Hematopoietic multipotent progenitor cell (in vitro differentiated cells): ENCODE measurements at places on chromosomes 11 and 22.
A peak's percentile ranks its signal among the peaks of the same experiment; 100 is the strongest.

DNA sequence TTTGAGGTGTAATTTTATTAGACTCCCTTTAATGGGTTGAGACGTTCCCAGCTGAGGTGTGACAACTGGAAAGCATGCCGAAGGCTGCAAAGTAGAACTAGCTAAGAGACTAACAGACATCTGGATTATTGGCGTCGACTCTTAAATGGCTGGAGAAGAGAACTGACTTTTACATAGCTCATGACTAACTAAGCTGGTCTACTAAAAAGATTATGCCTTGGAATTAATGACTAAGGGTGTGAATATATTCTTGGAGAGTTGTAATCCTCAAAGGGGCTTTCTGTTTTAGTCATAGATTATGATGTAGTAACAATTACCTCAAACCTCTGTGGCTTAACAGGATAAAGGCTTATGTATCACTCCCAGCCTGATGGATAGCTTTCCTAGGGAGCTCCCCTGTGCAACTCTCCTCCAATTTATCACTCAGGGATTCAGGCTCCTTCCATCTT is 39.5 kb upstream of the SLC5A12 start:
- DNase-seq: no peak

GRCh38 chr22:41245917-41246499 is 5.3 kb upstream of the CHADL start:
- DNase-seq: no peak

GRCh38 chr11:110356762-110357671 is 60.6 kb upstream of the RDX start:
- DNase-seq: no peak

DNA sequence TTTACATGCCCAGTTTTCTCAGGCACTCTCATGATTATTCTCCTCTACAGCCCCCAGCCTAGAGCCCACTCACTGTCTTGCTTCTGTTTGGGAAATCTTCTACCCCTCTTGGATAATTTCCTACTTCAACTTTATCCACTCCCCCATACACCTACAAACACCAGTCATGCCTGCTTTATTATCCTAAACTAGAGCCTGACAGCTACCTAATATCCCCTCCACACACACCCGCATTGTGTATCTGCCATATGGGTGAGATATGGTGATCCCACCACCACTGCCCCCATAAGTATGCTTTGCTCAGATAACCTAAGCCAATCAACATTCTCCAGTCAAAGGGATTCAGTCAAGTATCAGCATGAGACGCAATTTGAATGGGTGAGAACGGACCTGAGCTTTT is 15.3 kb upstream of the FJX1 start:
- no peak for DNase-seq

GRCh38 chr11:695288-695537 is 191 bp upstream of the DEAF1 start:
- no peak for DNase-seq

DNA sequence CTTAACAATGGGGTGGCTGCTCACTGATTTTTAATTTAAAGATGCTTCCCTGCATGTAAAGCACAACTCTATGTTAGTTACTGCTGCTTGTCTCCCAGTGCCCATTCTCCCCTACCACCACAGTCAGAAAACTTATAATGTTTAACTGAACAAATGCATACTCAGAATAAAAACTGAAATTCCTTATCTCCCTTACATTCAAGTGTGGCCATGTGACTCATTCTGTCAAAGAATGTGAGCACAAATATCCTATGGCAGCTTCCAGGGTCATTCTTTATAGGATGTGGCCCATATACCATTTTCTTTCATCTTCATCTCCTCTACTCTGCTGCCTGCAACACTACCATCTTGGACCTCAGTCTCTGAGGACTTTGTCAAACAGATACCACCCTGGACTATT is 374.8 kb downstream of the DYNC2H1 start:
- no peak for DNase-seq

- DNase-seq: no peak
These were observed 39.8 kb downstream of the IL18BP start for GRCh38 chr11:72038491-72038890.

GRCh38 chr11:103035791-103036434 is 56.0 kb downstream of the DCUN1D5 start:
- DNase-seq: peak; percentile 89

- no peak for DNase-seq
These were observed 5.5 kb downstream of the RFPL2 start for GRCh38 chr22:32199341-32199740.

DNA sequence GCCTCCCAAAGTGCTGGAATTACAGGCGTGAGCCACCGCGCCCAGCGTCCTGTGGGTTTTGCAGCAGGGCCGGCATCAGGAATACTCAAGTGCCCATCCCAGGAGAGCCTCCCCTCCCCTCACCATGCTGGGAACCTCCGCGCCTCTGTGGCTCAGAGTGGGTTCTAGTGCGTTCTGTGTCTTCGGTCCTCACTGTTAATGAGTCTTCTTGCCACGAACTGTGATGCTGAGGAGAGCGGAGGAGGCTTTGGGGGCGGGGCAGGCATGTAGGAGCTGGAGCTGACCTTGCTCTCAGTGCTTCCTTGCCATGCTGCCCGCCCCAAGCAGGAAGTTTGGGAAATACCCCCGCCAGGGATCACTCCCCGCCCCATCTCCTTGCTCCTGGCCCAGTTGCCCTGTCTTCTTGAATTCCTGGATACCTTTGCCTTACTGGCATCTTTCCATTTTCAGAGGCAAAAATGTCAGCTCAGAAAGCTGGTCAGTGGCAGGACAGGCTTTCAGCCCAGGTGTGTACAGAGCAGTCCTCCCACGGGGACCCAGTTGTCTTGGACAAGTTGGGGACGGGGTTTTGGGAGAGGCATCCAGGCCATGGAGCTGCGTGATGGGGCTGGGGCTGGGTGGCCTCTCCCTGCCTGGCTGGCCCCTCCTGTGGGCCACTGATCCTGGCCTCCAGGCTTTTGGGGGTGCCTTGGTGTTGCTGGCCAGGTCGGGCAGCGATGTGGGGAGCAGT is 5.1 kb downstream of the GRAMD4 start:
- no peak for DNase-seq

- DNase-seq: no peak
These were observed 20.7 kb downstream of the CHID1 start for GRCh38 chr11:889687-890475.

DNA sequence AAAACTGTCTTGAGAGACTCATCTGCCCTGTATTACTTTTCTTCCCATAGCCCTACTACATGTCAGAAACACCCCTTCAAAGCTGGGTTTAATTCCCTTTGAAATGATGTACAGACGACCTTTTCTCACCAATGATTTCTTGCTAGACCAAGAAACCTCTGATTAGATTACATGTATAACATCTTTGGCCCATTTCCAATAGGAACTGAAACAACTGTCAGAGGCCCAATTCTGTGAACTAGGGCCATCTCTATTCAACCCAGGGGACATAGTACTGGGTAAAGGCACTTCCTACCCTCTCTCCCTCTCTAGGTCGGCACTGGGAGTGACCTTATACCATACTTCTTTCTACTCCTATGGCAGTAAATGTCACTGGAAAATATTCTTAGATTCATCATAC is 19.4 kb downstream of the NPAT start:
- DNase-seq: no peak

DNA sequence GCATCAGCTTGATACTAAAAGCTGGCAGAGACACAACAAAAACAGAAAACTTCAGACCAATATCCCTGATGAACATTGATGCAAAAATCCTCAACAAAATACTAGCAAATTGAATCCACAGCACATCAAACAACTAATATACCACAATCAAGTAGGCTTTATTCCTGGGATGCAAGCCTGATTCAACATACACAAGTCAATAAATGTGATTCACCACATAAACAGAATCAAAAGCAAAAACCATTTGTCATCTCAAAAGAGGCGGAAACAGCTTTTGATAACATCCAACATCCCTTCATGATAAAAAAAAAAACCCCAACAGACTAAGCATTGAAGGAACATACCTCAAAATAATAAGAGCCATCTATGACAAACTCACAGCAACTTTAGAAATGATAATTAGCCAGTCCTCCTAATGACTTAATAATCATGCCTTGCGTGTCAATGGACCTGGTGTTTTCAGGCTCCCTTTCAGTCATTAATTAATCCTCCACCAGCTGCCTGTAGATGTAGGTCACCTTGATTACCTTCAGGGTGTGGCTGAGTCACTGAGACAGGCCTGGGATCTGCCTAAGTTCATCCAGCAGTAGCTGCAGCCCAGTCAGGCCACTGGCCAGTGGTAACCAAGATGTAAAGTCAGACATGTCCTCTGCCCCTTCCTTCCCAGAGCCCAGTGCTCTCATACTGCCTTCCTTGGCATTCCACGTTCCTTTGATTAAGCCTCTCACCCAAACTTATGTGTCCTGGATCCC is 109.8 kb downstream of the EHF start:
- DNase-seq: no peak

DNA sequence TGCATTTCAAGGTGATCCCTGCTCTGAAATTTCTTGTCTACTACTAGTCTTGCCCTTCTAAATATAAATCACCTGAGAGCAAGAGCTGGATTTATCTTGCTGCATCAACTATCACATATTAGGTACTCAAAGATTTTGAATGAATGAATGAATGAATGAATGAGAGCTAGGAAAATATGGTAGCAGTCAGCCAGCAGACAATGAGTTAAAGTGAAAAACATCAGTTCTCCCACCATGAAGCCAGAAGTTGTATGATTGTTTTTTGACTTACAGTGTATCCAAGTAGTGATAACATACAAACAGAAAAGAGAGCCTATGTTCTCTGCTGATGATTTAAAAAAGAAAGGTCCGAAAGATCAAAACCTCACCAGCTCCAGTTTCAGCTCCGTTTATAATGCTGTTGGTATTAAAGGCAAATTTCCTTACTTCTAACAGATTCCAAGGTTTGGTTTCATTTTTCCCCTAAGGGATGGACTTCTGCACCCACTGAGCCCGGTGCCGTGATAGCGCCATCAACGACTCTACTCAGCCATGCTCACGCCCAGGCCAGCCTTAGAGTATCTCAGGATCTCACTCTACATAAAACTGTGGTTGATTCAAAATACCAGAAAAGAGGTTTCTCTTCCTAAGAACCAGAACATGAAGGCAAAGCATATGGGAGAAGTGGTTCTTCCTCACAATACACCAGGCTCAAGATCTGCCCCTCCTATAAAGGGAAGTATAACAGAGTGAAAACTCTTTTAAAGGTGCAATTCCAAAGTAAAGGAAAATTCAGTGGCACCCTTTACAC is 92.0 kb downstream of the SGSM3 start:
- peak; percentile 31 for DNase-seq

DNA sequence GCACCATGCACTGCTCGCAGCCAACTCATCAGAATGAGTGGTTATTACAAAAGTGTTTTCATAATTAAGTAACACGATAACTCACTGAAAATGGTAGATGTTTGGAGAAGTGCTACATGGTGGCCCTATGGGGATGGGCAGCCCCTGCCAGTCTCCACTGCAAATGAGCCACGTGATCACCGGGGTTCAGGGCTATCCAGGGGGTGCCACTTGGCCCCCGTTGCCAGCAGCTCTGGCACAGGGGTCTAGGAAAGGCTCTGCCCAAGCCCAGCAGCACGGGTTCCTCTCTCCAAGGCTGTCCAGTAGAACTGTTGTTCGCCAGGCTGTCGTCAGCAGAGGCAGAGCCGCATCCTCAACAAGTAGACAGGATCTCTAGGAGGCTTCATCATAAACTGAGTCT is 382.1 kb upstream of the B3GAT1 start:
- no peak for DNase-seq

- DNase-seq: peak; percentile 69
These were observed at the start of gene UNC93B1 for GRCh38 chr11:68003846-68004550. TSS of gene UNC93B1 (minus strand) at chr11:68004097. CDS start at chr11:68004043, 54 bp downstream.

- DNase-seq: no peak
These were observed 527.4 kb downstream of the BRD1 start for GRCh38 chr22:49300241-49300640.

DNA sequence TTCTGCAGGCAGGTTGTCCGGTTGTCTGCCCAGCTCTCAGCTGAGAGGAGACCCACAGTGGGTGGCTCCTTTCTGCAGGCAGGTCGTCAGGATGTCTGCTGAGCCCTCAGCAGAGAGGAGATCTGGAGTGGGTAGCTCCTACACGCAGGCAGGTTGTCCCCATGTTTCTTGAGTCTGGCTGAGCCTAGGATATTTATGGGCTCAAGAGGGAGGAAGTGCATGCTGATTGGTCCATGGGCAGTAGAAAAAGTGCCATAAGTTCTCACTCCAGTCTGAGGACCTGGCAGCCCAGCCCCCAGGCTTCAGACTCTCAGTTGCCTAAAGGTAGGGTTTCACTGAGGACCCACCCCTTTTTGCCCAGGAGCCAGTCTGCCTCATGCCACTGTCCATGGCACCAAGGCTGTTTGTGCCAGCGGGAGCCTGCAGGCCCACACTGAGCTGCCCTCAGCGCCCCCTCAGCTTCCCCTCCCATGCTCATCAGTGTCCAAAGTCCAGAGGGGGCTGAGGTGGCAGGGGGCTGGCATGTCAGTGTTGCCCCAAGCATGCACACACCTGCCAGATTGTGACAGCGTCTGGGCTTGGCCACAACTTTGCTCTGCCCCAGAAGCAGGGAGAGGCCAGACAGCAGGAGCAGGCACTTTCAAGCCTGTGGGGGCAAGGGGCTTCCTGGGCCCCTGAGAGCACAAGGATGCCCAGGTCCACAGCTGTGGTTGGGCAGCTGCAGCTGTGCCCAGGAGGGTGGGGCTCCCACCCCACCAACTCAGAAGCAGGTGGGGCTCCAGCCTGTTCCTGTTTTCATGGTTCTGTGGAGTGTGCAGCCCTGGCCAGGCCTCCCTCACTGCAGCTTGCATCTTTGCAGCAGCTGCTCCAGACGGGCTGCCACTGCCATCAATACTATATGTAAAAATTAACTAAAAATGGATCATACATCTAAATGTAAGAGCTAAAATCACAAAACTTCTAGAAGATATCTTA is 3.8 kb upstream of the RNF141 start:
- DNase-seq: no peak

- no peak for DNase-seq
These were observed 172.4 kb upstream of the C11orf87 start for GRCh38 chr11:109249597-109249996.

DNA sequence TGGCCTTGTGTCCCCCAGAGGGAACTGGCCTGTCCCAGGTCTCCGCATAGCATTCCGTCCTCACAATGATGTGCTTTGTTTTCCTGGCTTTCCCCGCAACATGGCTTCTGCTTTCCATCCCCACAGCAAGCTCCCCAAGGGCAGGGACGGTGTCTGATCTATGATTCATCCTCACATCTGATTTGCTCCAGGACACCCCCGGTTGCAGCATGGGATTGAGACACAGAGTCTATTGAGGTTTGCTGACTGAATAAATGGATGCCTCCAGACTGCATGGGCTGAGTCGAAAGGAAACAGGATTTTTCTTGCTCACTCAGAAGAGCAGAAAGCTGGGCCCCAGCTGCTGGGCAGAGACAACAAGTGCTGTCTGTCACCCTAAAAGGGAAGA is 40.2 kb downstream of the LMO1 start:
- DNase-seq: no peak

GRCh38 chr11:10308201-10308954 is 3.5 kb downstream of the ADM start:
- no peak for DNase-seq
